CD4-positive, CD25-positive, alpha-beta regulatory T cell (primary cell): ENCODE measurements at places on chromosomes 12 and 14. TPM values are rescaled to one million over a fixed set of nuclear protein-coding genes. Genes with fewer than 3 reads are reported as not detected.

GRCh38 chr14:20350860-20351259 is 7.4 kb downstream of the PARP2 start:
- no peak overlapping the region for H3K4me3 ChIP-seq
- no peaks in the 10 kb centered on the region for H3K27me3 ChIP-seq
- no peaks in the 10 kb centered on the region for H3K4me1 ChIP-seq
- no peak overlapping the region for H3K27ac ChIP-seq
- H3K36me3 ChIP-seq = peaks cover 46% of the 10 kb centered on the region

- H3K36me3 ChIP-seq = no peaks in the 10 kb centered on the region
- no peaks in the 10 kb centered on the region for H3K27me3 ChIP-seq
- no peak overlapping the region for H3K27ac ChIP-seq
- H3K4me1 ChIP-seq = no peaks in the 10 kb centered on the region
- no peak for DNase-seq
- no peak overlapping the region for H3K4me3 ChIP-seq
Observed at GRCh38 chr14:96162265-96162664, 42.4 kb upstream of the BDKRB2 start.

DNA sequence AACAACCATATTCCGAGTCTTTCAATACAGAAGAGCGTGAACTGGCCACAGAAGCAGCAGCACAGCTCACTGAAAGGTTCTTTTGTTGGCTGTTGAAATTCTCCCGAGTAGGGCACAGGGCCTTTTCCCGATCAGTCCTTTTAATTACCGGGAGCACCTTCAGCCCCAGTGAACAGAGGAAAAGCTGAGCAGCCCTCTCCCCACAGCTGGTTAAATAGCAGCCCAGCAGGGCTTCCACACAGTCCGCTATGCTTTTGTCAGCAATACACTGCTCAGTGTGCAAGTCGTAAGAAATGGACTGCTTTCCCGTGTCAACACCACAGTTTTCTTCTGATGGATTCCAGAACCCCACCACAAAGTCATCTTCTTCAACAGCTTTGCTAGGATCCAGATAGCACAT is 61.3 kb downstream of the DICER1 start:
- H3K27ac ChIP-seq = no peak overlapping the region
- H3K4me1 ChIP-seq = no peaks in the 10 kb centered on the region
- no peak for DNase-seq
- H3K27me3 ChIP-seq = no peaks in the 10 kb centered on the region
- H3K36me3 ChIP-seq = peaks cover 63% of the 10 kb centered on the region

DNA sequence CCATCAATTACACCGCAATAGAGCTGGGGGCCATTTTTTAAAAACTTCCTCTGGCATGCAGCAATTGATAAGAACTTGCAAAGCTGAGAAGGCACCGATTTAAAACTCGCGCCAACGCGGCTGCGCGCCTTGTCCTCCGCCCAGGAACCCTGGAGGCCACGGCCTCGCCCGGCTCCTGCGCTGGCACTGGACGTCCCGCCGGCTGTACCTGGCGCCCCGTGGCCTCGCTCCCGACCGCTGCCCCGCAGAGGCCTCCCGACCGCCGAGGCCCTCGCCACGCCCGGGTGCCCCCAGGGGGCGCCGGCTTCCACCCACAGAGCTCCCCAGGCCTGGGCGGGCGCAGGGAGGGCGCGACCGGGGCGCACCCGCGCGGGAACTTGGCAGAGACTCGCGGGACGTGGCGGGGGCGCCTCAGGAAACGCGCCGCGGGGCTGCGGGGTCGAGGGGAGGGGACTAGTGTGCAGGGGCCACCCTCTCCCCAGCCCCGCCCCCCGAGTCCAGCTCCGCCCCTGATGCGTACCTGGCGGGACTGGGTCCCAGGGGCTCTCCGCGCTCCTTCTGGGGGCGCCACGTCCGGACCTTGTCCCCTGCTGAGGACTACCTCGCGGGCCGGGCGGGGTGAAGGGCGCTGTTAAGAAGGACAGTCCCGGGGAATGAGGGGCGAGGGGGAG is 65.7 kb downstream of the TNFAIP2 start:
- H3K27ac ChIP-seq = no peak overlapping the region
- no peaks in the 10 kb centered on the region for H3K36me3 ChIP-seq
- DNase-seq = no peak
- H3K4me1 ChIP-seq = peaks cover 8% of the 10 kb centered on the region
- H3K27me3 ChIP-seq = peaks cover 7% of the 10 kb centered on the region

GRCh38 chr12:40164034-40164433 is 58.2 kb upstream of the SLC2A13 start:
- H3K4me1 ChIP-seq = no peaks in the 10 kb centered on the region
- H3K27ac ChIP-seq = no peak overlapping the region
- H3K36me3 ChIP-seq = no peaks in the 10 kb centered on the region
- no peak for DNase-seq
- H3K4me3 ChIP-seq = no peak overlapping the region

DNA sequence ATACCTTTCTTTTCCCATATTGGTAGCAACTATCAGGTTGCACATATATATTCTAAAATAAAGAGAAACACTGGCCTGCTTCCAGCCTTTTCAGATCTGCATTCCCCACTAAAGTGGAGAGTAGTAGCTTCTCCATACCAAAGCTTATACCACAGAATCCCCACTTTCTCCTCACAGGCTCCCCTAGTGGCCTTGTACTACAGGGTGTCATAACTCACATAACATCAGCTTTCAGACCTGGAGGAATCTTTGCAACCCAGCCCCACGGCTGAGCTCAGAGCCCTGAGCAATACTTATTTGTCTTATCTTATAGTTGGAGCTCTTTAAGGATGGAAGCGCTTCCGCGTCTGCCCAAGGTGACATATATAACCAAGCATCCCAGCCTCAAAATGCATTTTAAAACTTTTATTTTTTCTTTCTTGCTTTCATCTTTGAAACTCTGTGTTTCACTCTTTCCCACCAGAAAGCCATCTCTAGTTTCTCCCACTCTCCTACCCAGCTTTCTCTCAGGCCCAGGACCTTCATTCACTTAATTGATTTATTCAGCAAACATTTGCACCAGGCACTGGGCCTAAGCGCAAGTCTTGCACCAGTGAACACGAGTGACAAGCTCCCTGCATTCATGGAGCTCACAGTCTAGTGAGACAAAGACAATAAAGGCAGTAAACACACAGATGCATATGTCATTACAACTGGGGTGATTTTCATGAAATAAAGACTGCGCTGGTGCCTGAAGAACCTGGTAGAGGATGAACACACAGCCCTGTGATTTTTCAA is 254.7 kb downstream of the IPO8 start:
- H3K4me3 ChIP-seq = no peak overlapping the region
- DNase-seq = no peak
- no peaks in the 10 kb centered on the region for H3K4me1 ChIP-seq
- no peaks in the 10 kb centered on the region for H3K36me3 ChIP-seq
- no peaks in the 10 kb centered on the region for H3K27me3 ChIP-seq

DNA sequence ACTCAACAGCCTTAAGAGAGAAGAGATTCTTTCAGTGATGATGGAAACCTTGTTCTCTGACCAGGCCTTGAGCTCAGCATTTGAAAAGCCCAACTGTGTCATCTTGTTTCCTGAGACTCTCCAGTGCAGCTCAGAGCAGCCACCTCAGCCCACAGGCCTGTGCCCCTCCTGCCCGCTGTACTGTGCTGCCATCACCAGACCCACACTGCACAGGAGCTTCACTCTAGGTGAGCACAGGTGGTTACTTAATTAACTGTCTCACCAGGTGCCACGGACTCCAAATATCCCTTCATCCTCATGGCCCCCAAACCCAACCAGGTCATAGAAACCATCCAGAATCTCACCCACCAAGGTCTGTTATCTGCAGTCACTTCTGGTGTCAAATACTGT is 51.3 kb downstream of the JAG2 start:
- H3K27ac ChIP-seq = no peak overlapping the region
- no peak for DNase-seq
- H3K36me3 ChIP-seq = no peaks in the 10 kb centered on the region
- H3K4me1 ChIP-seq = no peaks in the 10 kb centered on the region

Gene CLEC4A
- polyA plus RNA-seq = 1.2 TPM

Gene FBRSL1
- 0.16 TPM for polyA plus RNA-seq
